BJ (cell line): ENCODE measurements at places on chromosomes 11 and 22. TPM values are rescaled to one million over a fixed set of nuclear protein-coding genes. Genes with fewer than 3 reads are reported as not detected.

Gene TOLLIP
- polyA plus RNA-seq = 19.7 and 38.3 TPM in 2 replicates

Gene RIBC2
- 0.58 and 1.0 TPM in 2 replicates for polyA plus RNA-seq

Gene RASL10A
- polyA plus RNA-seq = 0.16 TPM in 1 of 2 replicates, not detected in the other

Gene MIAT
- polyA plus RNA-seq = 1.1 and 1.2 TPM in 2 replicates

DNA sequence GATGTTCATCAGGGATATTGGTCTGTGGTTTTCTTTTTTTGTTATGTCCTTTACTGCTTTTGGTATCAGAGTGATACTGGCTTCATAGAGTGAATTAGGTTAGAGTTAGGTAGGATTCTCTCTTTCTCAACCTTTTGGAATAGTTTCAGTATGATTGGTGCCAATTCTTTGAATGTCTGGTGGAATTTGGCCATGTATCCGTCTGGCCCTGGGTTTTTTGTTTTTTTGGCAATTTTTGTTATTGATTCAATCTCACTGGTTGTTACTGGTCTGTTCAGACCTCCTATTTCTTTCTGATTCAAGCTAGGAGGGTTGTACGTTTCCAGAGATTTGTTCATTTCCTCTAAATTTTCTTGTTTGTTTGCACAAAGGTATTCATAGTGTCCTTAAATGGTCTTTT lies 54.4 kb downstream of the ATXN10 start:
- no peak for DNase-seq

GRCh38 chr11:15938121-15938611 lies 418.2 kb downstream of the SOX6 start:
- no peak for DNase-seq

- DNase-seq = no peak
Measured at GRCh38 chr11:10551290-10551592, 10.3 kb upstream of the RNF141 start.

GRCh38 chr22:46122980-46123693 lies 27.2 kb upstream of the PPARA start:
- no peak for DNase-seq

- DNase-seq = no peak
Measured at GRCh38 chr22:18096823-18097222, 13.8 kb upstream of the TUBA8 start.
